ENCODE measurements at places on chromosomes 1 and 21.

GRCh38 chr1:20770314-20771087 lies 16.6 kb downstream of the HP1BP3 start:
- DNase-seq, result no peak

- no peak for DNase-seq
Measured at GRCh38 chr1:92853299-92853698, 21.5 kb downstream of the RPL5 start.

GRCh38 chr1:20446796-20447195 lies 39.2 kb downstream of the CAMK2N1 start:
- no peak for DNase-seq

GRCh38 chr1:48203287-48203900 lies 19.1 kb upstream of the SLC5A9 start:
- no peak for DNase-seq

DNA sequence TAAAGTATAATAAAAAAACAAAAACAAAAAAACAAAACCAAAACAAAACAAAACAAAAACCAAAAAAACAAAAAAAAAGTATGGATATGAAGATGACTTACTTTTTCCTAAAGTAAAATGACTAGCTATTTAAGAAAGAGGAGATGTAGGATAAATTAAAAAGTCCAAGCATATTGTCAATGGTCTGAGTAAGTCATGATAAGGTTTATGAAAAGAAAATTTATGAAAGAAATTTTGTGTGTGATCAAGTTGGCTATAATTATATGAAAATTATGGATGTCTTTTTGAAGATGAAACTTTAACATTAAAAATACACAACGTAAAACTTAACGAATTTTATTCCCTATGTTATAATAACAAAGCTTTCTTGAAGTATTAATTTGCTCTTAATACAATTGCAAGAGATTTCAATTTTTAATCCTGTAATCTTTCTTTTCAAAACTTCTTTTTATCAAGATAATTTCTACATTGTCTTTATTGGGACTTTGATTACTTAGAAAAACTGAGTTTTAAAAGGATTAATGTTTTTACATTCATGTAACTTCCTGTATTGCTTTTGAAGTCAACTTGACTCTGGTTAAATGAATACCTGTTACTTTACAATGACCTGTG lies 200.9 kb upstream of the IVNS1ABP start:
- DNase-seq, result no peak

- no peak for DNase-seq
Measured at GRCh38 chr1:201760516-201760915, 68.4 kb upstream of the IPO9 start.

GRCh38 chr1:99447721-99448120 lies 183.4 kb downstream of the PLPPR4 start:
- DNase-seq, result no peak

DNA sequence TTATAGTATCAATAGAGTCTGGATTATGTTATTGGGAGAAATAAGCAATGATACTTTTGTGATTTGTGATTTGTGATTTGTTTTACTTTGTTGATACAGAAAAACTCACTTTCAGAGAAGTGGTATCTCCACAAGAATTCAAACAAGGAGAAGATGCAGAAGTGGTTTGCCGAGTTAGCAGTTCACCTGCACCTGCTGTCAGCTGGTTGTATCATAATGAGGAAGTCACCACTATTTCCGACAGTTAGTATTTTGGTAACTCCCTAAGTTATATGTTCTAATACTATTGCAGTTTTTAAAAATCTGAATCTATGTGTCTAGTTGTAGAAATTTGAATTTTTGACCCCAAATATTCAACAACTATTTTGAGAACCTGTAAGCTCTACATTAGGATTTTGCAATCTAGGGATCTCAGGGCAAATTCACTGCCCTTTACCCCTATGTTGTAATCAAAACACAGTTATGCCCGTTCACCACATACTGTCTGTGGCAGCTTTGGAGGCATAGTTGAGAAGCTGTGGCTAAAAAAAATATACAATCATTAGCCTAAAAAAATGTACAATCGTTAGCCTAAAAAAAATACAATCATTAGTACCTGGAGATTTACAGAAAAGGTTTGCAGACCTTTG lies 288.1 kb downstream of the NCAM2 start:
- DNase-seq, result no peak

DNA sequence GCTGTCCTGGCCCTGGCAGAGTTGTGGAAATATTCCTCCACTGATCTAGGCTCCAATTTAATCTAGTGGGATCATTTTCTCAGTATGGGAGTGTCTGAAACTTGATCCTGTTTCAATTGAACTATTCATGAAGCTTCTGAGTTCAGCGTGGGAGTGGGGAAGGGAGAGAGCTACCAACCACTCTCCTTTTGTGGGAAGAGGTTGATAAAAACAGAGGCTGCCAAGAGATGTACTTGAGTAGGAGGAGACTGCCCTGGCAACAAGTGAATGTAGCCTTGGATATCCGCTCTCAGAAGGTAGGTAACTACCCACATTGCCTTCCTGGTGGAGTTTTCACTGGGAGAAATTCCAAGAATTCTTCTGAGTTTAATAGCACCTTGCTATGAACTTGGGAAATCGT lies at the start of gene CTXND2:
CTXND2 (plus strand) TSS at position 119 of the 400 bp plus-strand sequence. CDS start 25,179 bp downstream, outside the sequence.
- no peak for DNase-seq

GRCh38 chr1:84613026-84613425 lies 38.8 kb upstream of the CTBS start:
- DNase-seq, result no peak

- DNase-seq, result no peak
Measured at GRCh38 chr1:243374412-243374811, 118.6 kb downstream of the SDCCAG8 start.

GRCh38 chr21:26153758-26154157 lies 16.8 kb downstream of the APP start:
- no peak for DNase-seq

GRCh38 chr1:2213576-2214505 lies 14.3 kb upstream of the SKI start:
- DNase-seq, result no peak

- no peak for DNase-seq
Measured at GRCh38 chr1:226829105-226829504, 41.3 kb upstream of the PSEN2 start.

DNA sequence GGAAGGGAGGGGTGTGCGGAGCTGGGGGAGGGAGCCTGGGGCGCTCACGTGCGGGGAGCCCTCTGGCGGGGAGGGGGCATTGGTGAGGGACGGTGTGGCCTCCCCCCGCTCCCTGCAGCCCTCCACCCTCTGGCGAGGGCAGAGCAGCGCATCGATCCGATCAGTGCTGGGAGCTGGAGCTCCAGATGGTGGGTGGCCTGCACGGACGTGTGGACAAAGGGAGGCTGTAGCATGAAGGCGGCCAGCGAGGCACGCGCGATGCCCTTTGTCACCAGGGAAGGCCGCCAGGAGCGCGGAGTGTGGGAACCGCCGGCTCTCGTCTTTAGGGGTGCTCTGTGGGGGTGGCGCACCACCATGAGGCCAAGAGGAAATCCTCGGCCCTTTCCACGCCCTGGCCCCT lies 5.4 kb upstream of the HES5 start:
- DNase-seq, result no peak

DNA sequence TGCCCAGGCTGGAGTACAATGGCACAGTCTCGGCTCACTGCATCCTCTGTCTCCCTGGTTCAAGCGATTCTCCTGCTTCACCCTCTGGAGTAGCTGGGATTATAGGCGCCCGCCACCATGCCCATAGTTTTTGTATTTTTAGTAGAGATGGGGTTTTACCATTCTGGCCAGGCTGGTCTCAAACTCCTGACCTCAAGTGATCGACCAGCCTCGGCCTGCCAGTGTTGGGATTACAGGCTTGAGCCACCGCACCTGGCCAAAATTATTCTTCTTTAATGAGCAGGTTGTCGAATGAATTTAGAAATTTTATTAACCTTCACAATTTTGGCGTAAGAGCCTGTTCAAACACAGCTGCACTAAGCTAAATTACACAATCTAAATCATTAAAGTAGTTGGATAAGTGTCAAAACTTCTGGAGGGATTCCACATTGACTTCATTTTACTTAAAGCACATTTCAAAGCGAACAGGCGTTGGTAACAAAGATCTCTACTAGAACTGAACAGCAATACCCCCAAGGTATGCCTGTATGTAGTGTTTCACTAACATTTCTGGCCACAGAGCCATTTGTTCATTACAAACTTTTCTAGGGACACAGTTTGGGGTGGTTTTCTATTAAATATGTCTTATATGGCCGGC lies 5.2 kb upstream of the CTH start:
- no peak for DNase-seq

DNA sequence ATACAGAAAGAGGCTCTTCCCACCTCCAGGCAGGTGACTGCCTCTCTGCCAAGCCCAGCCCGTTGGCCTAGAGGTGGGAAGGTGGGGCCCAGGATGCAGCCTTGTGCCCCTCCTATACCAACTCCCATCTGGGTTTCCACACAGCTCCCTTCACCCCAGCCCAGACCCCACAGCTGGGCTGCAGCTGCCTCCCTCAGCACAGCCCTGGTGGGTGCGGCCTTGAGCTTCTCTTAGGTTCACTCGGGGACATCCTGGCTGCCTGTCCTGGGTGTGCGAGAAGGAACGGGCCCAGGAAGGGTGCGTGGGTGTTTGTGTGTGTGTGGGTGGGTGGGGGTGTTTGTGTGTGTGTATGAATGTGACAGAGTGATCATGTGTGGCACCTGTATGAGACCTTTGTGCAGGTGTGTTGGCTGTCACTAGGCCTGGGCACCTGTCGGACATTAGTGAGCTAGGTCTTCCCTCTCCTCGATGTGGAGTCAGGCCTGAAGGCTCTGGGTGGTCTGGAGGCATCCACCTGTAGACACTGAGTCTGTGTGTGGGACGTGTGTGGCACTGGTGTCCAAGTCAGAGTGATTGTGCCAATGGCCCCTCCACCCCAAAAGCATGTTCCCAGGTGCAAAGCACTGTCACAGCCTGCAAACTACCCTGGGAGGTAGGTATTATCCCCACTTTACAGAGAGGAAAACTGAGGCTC lies 30.7 kb downstream of the FOXO6 start:
- no peak for DNase-seq

DNA sequence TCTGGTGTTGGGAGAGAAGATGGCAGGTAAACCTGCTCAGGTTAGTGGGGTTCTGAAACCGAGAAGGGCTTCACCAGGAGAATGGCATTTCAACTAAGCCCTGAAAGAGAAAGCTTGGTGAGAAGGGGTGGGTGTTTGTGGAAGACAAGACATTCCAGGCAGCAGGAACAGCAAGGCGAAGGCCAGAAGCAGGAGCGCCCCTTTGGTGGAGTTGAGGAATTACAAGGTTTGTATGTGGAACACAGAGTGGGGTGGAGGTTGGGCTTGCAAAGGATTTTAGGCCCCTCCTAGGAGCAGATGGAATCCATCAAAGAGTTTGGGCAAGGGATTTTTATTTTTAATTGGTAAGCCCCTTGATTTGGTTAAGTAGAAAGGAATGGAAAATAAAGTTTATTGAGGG lies 24.8 kb upstream of the ELOA start:
- no peak for DNase-seq

GRCh38 chr1:152444045-152444444 lies 30.0 kb upstream of the CRNN start:
- DNase-seq, result no peak

- DNase-seq, result no peak
Measured at GRCh38 chr1:109091839-109092193, 1.3 kb downstream of the TMEM167B start.

GRCh38 chr1:3319874-3320245 lies 134.6 kb upstream of the ARHGEF16 start:
- DNase-seq, result no peak

DNA sequence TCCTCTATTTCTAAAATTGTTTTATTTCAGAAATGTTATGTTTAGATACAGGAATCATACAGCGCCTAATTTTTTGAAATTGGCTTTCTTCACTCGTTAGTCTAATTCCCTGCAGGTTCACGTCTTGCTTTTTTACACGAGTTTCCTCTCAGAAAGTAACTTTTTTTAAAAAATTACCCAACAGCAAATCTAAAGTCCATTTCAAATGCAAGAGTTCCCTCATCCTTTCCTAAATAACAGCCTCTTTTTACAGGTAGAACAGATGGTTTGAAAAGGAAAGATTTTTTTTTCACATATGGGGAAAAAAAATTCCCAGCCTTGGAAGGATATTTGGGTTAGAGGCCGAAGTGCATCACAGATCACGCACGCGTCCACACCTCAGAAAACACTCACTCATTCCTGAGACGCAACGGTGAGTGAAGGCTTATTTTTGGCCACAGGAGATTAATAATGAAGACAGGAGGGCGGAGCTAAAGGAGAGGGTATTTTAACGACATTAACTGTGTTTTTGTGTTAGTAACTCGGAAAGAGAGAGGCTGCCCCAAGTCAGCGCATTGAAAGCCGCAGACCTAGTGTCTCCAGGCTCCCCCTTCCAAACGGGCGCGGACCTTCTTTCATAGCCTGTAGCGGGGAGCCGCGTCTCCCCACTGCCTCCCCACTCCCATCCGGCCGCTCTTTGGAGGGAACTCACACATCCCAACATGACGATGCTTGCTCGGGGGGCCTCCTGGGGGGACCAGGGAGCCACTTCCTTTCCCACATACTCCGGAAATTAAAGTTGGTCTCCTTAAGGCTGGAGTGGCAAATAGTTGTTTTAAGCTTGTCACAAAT lies 969 bp upstream of the RIPK4 start:
- DNase-seq, result no peak

GRCh38 chr1:175073061-175073460 lies 5.4 kb downstream of the TNN start:
- no peak for DNase-seq

DNA sequence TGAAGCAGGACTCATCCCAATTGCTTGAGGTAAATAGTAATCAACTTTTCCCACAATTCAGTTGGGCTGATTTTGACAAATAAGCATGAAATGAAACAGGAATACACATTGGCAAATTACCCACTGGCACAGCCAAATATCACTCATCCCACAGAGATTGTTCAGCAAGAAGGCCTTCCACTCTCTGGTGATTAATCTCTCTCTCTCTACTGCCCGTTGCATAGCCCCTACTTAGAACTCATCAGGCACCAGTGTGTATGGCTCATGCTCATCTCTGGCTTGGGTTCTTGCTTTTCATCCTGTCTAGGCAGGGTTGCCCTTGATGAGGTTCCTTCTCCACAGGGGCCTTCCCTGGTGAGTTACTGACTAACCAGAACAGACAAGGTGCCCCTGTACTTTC lies 1.1 kb downstream of the BSDC1 start:
- DNase-seq, result no peak

- no peak for DNase-seq
Measured at GRCh38 chr1:31661856-31662255, 17.2 kb upstream of the PEF1 start.

GRCh38 chr1:119940697-119941096 lies 44.4 kb upstream of the ADAM30 start:
- no peak for DNase-seq

GRCh38 chr1:29646161-29646775 lies 409.9 kb downstream of the PTPRU start:
- DNase-seq, result no peak

- no peak for DNase-seq
Measured at GRCh38 chr1:224503161-224504118, 68.8 kb upstream of the WDR26 start.

- no peak for DNase-seq
Measured at GRCh38 chr1:223775054-223775453, 62.7 kb downstream of the CAPN2 start.

DNA sequence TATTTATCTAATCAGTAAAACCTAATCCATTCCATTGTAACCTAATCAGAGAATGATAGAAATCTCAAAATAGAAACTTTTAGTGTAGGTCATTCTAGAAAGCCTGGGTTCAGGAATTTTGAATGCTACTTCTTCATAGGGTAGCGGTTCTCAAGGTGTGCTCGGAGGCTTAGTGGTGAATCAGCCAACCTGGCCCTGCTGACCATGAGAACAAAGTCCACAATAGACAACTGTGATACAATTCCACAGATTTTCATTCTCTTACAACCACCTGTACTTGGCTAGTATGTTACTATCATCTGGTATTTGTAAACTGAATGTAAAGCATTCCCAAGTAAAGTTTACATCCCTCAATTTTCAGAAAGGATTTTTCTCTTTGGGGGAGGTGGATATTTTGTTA lies 7.5 kb upstream of the PUM1 start:
- DNase-seq, result no peak
